ENCODE measurements at places on chromosomes 7 and 10.

GRCh38 chr10:74542077-74542476 is 284.3 kb upstream of the KAT6B start:
- DNase-seq = no peak

- no peak for DNase-seq
Observed at GRCh38 chr7:70570029-70570428, 561.9 kb upstream of the GALNT17 start.

GRCh38 chr7:112286250-112287086 is 80.0 kb downstream of the ZNF277 start:
- DNase-seq = no peak

DNA sequence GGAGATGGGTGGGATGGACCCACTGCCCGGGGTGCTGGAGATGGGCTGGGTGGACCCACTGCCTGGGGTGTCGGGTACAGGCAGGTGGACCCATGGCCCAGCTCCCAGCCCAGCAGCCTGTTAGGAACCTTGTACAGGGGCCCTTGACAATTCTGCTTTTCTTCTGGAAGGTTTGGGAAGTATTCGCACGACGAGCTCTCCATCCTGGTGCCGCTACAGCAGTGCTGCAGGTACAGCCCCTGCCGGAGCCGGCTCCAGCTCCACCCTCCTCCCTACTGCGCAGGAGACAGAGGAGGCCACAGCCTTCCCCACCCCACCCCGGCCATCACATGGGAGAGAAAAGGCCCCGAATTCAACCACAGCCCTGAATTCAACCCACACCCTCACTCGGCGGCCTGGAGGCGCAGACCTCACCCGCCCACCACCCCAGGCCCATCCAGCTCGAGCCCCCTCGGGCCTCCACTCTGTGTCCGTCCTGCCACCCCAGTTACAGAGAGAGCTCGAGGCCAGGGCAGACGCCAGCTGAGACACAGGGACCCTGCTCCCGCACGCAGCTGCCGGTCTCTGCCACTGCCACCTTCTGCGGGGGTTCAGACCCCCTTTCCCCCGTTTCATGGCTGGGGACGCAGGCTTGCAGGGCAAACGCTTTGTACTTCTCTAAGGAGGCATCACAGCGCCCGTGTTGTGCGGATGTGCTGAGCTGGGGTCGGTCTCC is 31.3 kb upstream of the FOXL3 start:
- DNase-seq = no peak

Measured in right forelimb (tissue), 1 donor.